Spinal cord (tissue), 10 donors: ENCODE measurements at places on chromosomes 7 and 10. TPM values are rescaled to one million over a fixed set of nuclear protein-coding genes. Genes with fewer than 3 reads are reported as not detected.
A peak's percentile ranks its signal among the peaks of the same experiment; 100 is the strongest.

The AKR1C1 gene
- 53.3 TPM for total RNA-seq

The KCNH2 gene
- total RNA-seq = 14.4 TPM

The KCP gene
- 1.5 TPM for total RNA-seq

GRCh38 chr10:124939290-124939689 lies 2.6 kb upstream of the ZRANB1 start:
- no peak for DNase-seq
- no peaks in the 10 kb centered on the region for H3K36me3 ChIP-seq
- H3K4me3 ChIP-seq = no peak overlapping the region
- H3K27ac ChIP-seq = no peak overlapping the region
- H3K27me3 ChIP-seq = no peaks in the 10 kb centered on the region
- H3K4me1 ChIP-seq = no peaks in the 10 kb centered on the region

The SEMA4G gene
- 8.6 TPM for total RNA-seq

DNA sequence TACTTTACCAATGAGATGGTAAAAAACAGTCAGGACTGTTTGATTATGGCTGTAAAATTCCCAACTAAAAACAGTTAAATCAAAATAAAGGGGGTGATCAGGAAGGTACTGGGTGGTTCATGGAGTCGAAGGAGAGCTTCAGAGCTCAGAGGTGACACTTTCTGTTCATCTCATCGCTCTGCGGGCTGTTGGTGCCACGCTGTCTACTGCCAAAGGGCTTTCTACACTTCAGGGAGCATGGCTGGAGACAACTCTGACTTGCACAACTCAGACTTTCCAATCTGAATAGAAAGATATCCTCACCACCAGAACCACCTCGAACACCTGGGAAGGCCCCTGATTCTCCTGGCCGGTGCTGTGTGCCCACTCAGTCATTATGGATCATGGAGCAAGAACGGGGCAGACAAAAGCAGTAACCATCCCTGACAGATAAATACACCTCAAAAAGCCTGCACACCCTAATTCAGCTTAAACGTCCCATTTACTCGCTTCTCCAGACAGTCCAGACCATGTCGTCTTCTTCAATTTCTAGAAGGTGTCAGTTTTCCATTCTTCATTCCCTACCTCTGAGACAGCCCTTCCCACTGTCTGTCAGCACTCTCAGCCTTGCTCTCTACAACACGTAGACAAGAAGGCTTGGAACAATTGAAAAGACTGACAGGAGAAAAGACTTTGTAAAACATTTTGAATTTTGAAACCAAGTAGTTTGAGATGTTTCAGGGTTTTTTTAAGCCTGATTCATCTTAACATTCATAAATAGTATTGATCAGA lies 348.7 kb upstream of the NFE2L3 start:
- no peak for DNase-seq
- no peaks in the 10 kb centered on the region for H3K27me3 ChIP-seq
- no peaks in the 10 kb centered on the region for H3K4me1 ChIP-seq
- no peak overlapping the region for H3K27ac ChIP-seq
- H3K36me3 ChIP-seq = no peaks in the 10 kb centered on the region

The EPDR1 gene
- total RNA-seq = 26.2 TPM

- no peak for DNase-seq
- H3K4me3 ChIP-seq = no peak overlapping the region
- no peak overlapping the region for H3K27ac ChIP-seq
- H3K36me3 ChIP-seq = peaks cover 4% of the 10 kb centered on the region
These were observed 212.2 kb downstream of the FAM107B start for GRCh38 chr10:14562218-14563075.

- H3K27me3 ChIP-seq = no peaks in the 10 kb centered on the region
- H3K27ac ChIP-seq = no peak overlapping the region
- H3K4me1 ChIP-seq = peaks cover 3% of the 10 kb centered on the region
- H3K36me3 ChIP-seq = no peaks in the 10 kb centered on the region
These were observed 173.9 kb downstream of the USP6NL start for GRCh38 chr10:11437391-11438142.

DNA sequence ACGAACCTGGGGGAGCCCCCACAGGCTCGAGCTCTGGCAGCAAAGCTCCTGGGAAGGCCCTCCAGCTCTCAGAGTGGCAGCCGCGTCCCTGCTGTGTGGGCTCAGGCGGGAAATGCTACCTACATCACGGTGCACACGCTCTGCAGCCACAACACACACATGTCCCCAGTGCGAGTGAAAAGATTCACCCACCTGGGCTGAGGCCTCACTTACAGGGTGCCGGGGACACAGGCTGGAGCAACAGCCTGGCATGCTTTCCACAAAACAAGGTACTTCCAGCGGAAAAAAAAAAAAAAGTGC lies 410.4 kb upstream of the FOXK1 start:
- no peak overlapping the region for H3K4me3 ChIP-seq
- no peaks in the 10 kb centered on the region for H3K27me3 ChIP-seq
- H3K27ac ChIP-seq = no peak overlapping the region
- DNase-seq = no peak

GRCh38 chr7:123615344-123615743 lies 13.7 kb downstream of the ASB15 start:
- DNase-seq = no peak
- H3K27ac ChIP-seq = no peak overlapping the region
- H3K36me3 ChIP-seq = no peaks in the 10 kb centered on the region

DNA sequence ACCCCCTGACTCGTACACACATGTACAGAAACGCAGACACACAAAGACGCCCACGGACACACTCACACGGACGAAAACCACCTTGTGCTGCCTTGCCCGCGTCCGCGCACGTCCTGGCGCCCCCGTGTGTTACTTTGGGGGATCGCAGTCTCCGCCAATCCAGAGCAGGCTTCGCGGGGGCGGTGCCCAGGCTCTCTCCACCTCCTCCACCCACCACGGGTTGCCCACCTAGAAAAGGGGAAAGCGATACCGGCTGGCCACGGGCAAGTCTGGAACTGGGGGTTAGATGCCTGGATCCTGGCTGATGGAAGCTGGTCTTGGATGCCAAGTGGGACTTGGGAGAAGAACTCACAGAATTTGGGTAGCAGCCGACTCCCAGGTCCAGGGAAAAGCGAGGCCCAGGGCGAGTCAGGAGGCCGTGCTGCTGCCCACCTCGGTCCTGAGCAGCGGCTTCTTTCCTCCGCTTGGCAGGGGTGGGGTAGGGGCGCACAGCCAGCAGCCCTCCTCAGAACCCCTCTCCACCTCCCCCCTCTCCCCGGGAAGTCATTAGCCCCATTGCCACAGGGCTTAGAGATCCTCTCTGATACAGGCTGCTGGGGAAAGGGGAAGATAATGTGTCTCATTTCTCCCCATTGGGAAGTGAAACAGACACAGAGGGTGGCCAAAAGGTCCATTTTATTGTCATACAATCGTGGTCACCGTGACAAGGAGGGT lies 4.6 kb upstream of the VGF start:
- no peak overlapping the region for H3K27ac ChIP-seq
- DNase-seq = no peak
- H3K27me3 ChIP-seq = peaks cover 96% of the 10 kb centered on the region

DNA sequence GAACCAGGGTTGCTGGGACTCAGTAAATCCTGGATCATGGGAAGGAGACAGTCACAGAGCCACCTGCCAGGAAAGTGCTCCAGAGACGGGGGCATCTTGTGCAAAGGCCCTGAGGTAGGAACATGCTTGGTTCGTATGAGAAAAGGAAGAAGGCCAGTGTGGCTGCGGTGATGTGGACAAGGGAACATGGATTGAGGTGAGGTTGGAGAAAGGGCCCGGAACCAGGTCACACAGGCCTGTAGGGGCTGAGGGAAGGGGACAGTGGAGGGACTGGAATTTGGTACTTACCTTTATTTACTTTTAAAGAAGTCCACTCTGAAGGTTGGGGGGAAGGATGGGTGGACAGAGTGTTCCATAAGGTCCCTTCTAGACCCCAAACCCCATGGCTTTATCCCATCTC lies 32.9 kb upstream of the CXCL12 start:
- no peak overlapping the region for H3K27ac ChIP-seq
- peaks cover 6% of the 10 kb centered on the region for H3K4me1 ChIP-seq
- H3K36me3 ChIP-seq = no peaks in the 10 kb centered on the region
- no peak overlapping the region for H3K4me3 ChIP-seq
- H3K27me3 ChIP-seq = no peaks in the 10 kb centered on the region

DNA sequence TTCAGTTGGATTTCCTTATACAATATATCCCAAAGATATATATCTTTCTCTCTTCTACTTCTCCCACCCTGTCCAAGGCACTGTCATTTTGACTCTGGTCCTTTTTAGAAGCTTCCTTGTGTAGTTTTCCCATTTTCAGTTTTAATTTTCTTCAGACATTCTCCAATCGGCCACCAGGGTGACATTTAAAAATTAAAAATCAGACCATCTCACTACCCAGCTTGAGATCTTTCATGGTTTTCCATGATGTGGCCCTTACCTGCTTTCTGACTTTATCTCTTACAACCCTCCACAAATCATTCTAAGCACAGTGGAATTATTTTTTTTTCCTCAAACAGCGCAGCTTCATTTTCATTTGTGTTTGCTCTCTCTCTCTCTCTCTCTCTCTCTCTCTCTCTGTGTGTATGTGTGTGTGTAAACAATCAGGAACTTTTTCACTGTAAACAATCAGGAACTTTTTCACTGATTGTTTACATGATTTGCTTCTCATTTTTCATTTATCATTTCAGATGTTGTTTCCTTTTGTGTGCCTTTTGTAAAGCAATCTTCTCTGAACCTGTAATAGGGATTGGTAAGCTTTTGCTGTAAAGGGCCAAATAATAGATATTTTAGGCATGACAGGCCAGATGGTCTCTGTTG lies 348.9 kb downstream of the ATRNL1 start:
- H3K27ac ChIP-seq = no peak overlapping the region
- no peaks in the 10 kb centered on the region for H3K36me3 ChIP-seq
- H3K27me3 ChIP-seq = no peaks in the 10 kb centered on the region
- no peak for DNase-seq
- no peaks in the 10 kb centered on the region for H3K4me1 ChIP-seq

DNA sequence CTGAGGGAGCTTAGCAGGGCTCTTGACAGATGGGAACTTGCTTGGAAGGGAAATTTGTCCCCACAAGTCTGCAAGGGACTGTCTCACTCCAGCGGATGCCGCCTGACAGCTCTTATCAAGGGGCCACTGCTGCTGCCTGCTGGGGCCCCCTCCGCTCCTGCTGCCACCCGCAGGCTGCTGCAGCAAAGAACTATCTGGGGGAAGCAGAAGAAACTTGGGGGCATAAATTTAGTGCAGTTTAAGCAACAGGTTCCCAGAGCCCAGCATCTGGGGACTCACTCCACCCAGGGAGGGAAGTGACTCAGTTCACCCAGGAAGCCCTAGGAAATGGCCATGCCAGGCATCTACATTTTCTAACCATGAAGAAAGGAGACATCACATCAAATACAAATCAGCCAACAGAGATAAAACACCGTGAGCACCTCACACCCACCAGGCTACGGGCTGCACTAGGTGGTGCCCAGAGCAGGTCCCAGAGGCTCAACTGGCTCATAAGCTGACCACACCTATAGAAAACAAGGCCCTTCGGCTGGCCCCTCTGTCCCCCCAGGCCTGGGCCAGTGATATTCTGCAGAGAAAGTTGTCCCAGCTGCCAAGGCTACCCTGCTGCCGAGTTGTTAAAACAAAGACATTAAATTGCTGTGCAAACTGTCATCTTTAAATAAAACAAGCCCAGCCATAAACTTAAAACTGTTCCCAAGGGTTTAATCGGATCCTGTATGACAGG lies 3.7 kb downstream of the RGS10 start:
- H3K27me3 ChIP-seq = peaks cover 40% of the 10 kb centered on the region
- peaks cover 20% of the 10 kb centered on the region for H3K4me1 ChIP-seq
- H3K4me3 ChIP-seq = no peak overlapping the region
- no peak for DNase-seq
- no peaks in the 10 kb centered on the region for H3K36me3 ChIP-seq
- H3K27ac ChIP-seq = no peak overlapping the region

DNA sequence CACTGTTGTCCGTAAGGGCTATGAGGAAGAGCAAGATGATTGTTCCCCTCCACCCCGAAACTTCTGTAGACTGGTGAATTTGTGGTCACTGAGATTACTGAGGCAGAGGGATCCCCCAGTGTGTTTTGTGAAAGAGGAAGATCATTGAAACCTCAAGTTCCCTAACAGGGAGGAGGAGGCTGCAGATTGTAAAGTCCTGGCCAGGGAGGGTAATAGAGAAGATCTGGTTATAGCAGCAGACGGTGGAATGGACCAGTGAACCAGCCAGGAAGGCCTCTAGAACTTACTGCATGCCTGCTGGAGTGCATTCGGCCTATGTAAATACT lies 31.1 kb downstream of the LMTK2 start:
- H3K27ac ChIP-seq = no peak overlapping the region
- no peaks in the 10 kb centered on the region for H3K27me3 ChIP-seq
- no peak overlapping the region for H3K4me3 ChIP-seq
- H3K36me3 ChIP-seq = peaks cover 14% of the 10 kb centered on the region
- no peak for DNase-seq
- no peaks in the 10 kb centered on the region for H3K4me1 ChIP-seq

The HOXA7 gene
- 12.6 TPM for total RNA-seq

- no peaks in the 10 kb centered on the region for H3K36me3 ChIP-seq
- H3K27ac ChIP-seq = no peak overlapping the region
- DNase-seq = peak; percentile 79
- H3K4me3 ChIP-seq = no peak overlapping the region
- no peaks in the 10 kb centered on the region for H3K27me3 ChIP-seq
These were observed 173.9 kb upstream of the CDK1 start for GRCh38 chr10:60604342-60604741.

The TES gene
- total RNA-seq = 35.4 TPM

The WNT16 gene
- 12.0 TPM for total RNA-seq

The CALY gene
- 15.9 TPM for total RNA-seq

GRCh38 chr10:4281190-4281825 lies 496.3 kb upstream of the KLF6 start:
- H3K36me3 ChIP-seq = no peaks in the 10 kb centered on the region
- no peak overlapping the region for H3K4me3 ChIP-seq
- peaks cover 3% of the 10 kb centered on the region for H3K4me1 ChIP-seq
- H3K27ac ChIP-seq = no peak overlapping the region
- H3K27me3 ChIP-seq = no peaks in the 10 kb centered on the region
- no peak for DNase-seq

GRCh38 chr7:39341083-39341482 lies 225.1 kb upstream of the YAE1 start:
- H3K27me3 ChIP-seq = no peaks in the 10 kb centered on the region
- DNase-seq = no peak
- peaks cover 3% of the 10 kb centered on the region for H3K36me3 ChIP-seq
- no peak overlapping the region for H3K4me3 ChIP-seq
- H3K27ac ChIP-seq = no peak overlapping the region

The ZCCHC24 gene
- 22.9 TPM for total RNA-seq

The CYP2C19 gene
- 0.22 TPM for total RNA-seq

GRCh38 chr7:140275069-140275965 lies 98.5 kb upstream of the KDM7A start:
- H3K36me3 ChIP-seq = no peaks in the 10 kb centered on the region
- H3K4me3 ChIP-seq = no peak overlapping the region
- no peak overlapping the region for H3K27ac ChIP-seq
- no peaks in the 10 kb centered on the region for H3K4me1 ChIP-seq
- no peaks in the 10 kb centered on the region for H3K27me3 ChIP-seq

DNA sequence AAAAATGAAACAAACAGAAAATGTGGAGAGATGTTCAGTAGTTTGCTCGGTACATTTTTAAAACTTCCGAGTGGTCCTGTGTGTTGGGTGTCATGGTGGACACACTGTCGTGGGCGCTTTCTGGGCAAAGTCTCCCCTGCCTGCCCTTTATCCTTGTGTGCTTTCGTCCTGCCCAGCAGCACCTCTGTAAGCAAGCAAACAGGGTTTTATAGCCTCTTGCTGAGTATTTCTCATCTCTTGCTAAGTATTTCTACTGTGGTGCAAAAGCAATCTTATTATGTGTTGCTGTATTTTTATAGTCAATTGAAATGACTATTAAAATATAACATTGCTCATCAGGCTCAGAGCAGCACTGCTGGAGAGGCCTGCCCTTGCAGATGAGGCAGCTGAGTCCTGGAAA lies 48.7 kb downstream of the DOCK1 start:
- no peak overlapping the region for H3K27ac ChIP-seq
- H3K4me3 ChIP-seq = no peak overlapping the region
- H3K36me3 ChIP-seq = peaks cover under 1% of the 10 kb centered on the region
- no peak for DNase-seq
- peaks cover 29% of the 10 kb centered on the region for H3K4me1 ChIP-seq
- no peaks in the 10 kb centered on the region for H3K27me3 ChIP-seq
